ENCODE measurements at places on chromosomes 7 and 10. TPM values are rescaled to one million over a fixed set of nuclear protein-coding genes. Genes with fewer than 3 reads are reported as not detected.

ACTR3C gene
- 4.5 TPM for total RNA-seq

CLCN1 gene
- total RNA-seq, result not detected

CAMK2B gene
- total RNA-seq, result 0.13 TPM

ADRA2A gene
- total RNA-seq, result not detected

RPP38 gene
- total RNA-seq, result 20.9 TPM

MRPS16 gene
- total RNA-seq, result 164 TPM

ZNF248 gene
- total RNA-seq, result 8.7 TPM

DNA sequence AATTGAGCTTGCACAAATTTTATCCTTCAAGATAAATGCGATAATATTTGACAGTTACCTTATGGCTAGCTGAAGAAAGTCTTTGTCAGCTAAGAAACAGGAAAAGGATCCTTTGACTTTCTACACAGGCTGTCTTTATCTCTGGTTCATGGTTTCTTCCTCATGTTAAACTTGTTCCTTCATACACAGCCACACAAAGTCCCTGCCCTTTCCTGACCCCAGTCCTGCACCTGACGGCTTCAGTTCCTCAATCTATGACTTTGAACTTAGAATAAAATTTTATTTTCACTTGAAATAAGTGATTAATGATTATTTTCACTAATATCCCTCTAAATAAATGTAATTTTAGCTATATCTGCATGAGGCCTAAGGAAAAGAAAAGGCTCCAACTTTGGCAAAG lies 77.8 kb upstream of the PRSS1 start:
- H3K4me3 ChIP-seq, result no peak overlapping the region
- no peaks in the 10 kb centered on the region for H3K4me1 ChIP-seq
- H3K27ac ChIP-seq, result no peak overlapping the region
- H3K36me3 ChIP-seq, result no peaks in the 10 kb centered on the region

GRCh38 chr10:5805711-5806110 lies 7.5 kb downstream of the GDI2 start:
- H3K27ac ChIP-seq, result no peak overlapping the region
- H3K27me3 ChIP-seq, result no peaks in the 10 kb centered on the region

DNA sequence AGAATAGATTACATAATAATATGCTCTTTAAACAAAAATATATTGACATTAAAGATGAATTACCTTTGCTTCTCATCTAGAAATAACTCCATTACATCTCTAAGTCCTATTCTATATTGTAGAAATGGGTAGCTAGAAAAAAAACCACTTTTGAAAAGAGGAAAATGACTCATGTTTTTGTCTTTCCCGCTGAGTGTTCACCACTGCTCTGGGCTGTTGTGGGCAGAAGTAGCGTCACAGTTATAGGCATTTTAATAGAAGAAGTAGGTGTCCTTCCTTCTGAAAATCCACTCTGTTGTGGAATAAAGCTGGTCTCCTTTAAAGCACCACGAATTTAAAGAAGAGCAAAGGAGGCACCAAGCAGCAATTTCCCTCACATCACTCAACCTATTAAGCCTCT lies 117.6 kb upstream of the NFE2L3 start:
- peaks cover 8% of the 10 kb centered on the region for H3K4me1 ChIP-seq
- no peak overlapping the region for H3K27ac ChIP-seq
- no peaks in the 10 kb centered on the region for H3K36me3 ChIP-seq
- no peak overlapping the region for H3K4me3 ChIP-seq

DNA sequence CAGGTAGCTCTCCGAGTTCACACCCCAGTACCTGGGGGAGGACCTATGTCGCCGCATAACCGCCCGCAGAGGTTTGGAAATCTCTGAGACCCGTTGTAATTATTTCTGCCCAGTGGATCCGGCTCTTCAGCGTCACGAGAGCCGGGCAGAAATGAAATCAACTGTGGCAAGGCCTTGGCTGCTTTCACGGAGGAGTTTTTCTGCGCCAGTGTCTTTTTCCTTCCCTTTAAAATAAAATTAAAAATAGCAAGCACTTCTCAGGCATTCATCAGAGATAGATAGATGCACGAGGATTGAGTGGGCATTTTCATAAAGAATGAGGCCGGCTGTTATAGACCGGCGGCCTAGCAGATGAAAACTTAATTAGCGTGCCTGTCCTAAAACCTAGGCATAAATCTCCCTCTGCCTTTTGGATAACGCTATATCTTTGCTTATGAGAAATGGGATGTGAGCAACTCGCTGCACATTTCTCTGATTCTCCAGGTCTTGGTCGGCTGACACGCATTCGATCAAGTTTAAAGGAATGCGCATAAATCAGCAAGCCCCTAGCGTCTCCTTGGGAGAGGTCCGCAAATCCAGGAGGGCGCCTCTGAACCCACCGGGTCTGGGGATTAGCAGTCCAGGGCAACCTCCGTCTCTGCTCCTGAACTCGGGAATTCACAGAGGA lies 6.4 kb downstream of the HOXA13 start:
- H3K36me3 ChIP-seq, result no peaks in the 10 kb centered on the region
- no peak overlapping the region for H3K4me3 ChIP-seq
- H3K27ac ChIP-seq, result no peak overlapping the region
- H3K27me3 ChIP-seq, result peaks cover 99% of the 10 kb centered on the region
- H3K4me1 ChIP-seq, result no peaks in the 10 kb centered on the region

- H3K36me3 ChIP-seq, result no peaks in the 10 kb centered on the region
- H3K27me3 ChIP-seq, result no peaks in the 10 kb centered on the region
- H3K4me3 ChIP-seq, result no peak overlapping the region
- H3K27ac ChIP-seq, result no peak overlapping the region
These were observed 211.4 kb downstream of the MDFIC start for GRCh38 chr7:115133248-115133647.

- peaks cover 17% of the 10 kb centered on the region for H3K4me1 ChIP-seq
- H3K27me3 ChIP-seq, result no peaks in the 10 kb centered on the region
- H3K4me3 ChIP-seq, result no peak overlapping the region
- DNase-seq, result peak; percentile 78
- H3K27ac ChIP-seq, result no peak overlapping the region
These were observed 376.9 kb upstream of the LRGUK start for GRCh38 chr7:133750287-133750686.

DNA sequence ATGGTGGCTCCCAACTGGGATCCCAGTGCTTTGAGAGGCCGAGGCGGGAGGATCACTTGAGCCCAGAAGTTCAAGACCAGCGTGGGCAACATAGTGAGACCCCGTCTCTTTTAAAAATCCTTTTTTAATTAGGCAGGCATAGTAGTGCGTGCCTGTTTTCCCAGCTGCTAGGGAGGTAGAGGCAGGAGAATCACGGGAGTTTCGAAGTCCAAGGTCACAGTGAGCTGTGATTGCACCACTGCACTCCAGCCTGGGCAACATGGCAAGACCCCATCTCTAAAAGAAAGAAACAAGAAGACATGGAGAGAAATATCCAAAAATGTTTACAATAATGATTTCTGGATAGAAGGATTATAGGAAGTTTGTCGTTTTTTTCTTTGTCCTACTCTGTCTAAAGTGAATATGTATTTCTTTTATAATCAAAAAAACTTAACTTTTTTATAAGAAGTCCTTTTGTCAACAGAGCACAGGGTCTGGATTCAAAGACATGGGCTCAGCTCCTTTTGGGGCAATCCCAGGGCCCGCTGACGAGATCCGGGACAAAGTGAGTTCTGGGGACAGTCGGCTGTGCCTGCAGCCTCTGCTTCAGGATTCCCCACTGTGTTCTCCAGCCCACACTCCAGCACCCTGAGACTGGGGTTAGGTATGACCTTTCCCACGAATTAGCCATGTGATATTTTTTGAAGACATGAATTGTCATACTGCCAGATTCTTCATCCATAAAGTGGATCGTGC lies 45.6 kb downstream of the PDGFA start:
- H3K36me3 ChIP-seq, result no peaks in the 10 kb centered on the region
- DNase-seq, result no peak
- no peak overlapping the region for H3K27ac ChIP-seq
- peaks cover 20% of the 10 kb centered on the region for H3K4me1 ChIP-seq
- no peak overlapping the region for H3K4me3 ChIP-seq

- no peaks in the 10 kb centered on the region for H3K27me3 ChIP-seq
- no peak overlapping the region for H3K27ac ChIP-seq
- H3K4me3 ChIP-seq, result no peak overlapping the region
- DNase-seq, result no peak
These were observed 102.1 kb upstream of the KCND2 start for GRCh38 chr7:120170834-120171233.

DNA sequence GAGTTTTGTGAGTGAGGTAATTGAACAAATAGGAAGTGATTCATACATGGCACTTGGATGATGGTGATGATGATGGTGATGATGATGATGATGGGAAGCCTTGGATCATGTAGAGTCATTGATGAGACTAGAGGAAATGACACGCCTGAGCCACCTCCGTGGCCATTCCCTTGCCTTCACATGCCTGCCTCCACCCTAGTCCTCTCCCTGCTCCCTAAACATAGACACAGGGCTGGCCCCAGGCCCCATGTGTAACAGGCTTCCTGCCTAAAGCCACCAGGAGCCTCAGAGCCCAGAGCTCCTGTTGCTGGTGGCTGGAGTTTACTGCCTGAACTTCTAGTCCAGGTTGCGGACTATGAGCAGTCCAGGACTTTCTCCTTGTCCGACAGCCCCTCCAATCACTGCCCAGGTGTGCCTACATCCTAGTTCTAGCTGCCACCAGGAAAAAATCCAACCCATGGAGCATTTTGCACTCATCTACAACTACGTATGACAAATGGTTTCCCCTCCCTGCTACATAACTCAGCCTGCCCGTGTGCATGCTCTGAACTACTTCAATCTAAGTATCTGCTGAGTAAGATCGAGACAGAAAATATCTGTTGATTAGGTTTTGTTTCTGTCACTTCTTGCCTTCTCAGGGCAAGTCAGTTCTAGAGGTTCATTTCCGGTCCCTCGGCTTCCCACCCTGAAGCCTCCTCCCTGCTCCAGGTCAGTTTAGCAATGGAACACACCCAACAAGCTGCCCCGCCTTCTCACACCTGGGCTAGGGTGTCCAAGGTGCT lies 35.5 kb upstream of the KDM7A start:
- no peak overlapping the region for H3K27ac ChIP-seq
- no peaks in the 10 kb centered on the region for H3K27me3 ChIP-seq
- no peak for DNase-seq
- no peaks in the 10 kb centered on the region for H3K4me1 ChIP-seq

GRCh38 chr10:7136016-7136415 lies 274.8 kb downstream of the SFMBT2 start:
- H3K27ac ChIP-seq, result no peak overlapping the region
- H3K4me3 ChIP-seq, result no peak overlapping the region
- H3K27me3 ChIP-seq, result peaks cover 51% of the 10 kb centered on the region
- DNase-seq, result no peak
- H3K4me1 ChIP-seq, result no peaks in the 10 kb centered on the region

DNA sequence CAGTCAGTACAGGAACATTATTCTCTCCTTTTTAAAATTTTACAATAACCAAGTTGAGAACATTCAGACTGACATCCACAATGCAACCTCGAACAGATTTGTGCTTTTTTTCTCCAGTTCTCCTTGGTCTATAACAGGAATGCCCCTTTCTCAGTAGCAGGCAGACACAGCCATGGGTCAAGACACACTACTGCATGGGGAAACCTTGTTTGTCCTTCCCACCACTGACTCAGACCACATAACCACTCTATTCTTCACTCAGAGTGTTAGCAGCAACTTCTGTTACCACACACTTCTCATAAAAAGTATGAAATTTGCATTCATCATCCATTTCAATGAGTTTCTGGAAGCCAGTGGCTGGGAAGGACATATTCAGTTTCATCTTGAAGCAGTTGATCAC lies 421.7 kb downstream of the ADRA2A start:
- no peaks in the 10 kb centered on the region for H3K36me3 ChIP-seq
- no peak overlapping the region for H3K4me3 ChIP-seq

DNA sequence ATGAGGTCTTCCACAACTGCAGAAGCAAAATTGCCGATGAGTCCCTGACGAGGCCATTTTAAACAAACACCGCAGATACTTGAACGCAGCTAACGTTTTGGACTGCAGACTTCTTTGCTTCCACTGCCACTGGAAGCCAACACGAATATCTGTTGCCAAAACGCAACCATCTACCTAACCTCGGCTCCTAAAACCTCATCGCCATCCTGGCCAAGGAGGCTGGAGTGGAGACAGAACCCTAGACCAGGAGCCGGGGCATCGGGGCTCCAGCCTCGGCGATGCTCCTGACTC lies 493 bp downstream of the WDR91 start:
- DNase-seq, result peak; percentile 26
- H3K4me3 ChIP-seq, result peak overlapping the region; percentile 96
- H3K4me1 ChIP-seq, result no peaks in the 10 kb centered on the region

DNA sequence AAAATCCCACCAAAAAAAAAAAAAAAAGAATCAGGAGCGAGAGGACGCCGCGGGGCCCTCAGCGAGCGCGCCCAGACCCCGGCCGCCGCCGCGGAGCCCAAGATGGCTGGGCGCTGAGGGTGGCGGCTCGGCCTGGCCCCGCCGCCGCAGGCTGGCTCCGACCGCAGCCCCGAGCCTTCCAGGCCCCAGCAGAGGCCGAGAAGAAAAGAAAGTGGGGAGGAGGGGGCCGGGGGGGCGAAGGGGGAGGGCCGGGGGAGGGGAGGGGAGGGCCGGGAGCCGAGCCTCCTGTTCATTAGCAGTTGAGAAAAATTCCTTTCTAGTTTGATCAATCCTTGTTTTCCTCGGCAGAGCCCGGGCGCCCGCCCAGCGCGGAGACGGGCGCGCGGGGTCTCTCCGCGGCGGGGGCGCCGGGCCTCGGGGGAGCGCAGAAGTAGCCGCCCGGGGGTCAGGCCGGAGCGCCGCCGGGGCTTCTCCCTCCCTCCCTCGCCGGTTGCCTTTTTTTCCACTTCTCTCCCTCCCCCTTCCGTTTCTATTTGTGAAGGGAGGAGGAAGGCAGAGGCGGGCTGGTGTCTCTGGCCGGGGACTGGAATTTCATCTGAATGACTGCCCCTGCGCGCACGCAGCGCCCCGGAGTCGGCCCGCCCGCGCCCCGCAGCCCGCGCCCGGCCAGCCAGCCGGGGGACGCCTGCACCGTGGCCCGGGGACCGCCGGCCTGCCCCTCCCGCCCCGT lies 778 bp upstream of the TRIM8 start:
- H3K27ac ChIP-seq, result peak overlapping the region; percentile 88
- peaks cover 14% of the 10 kb centered on the region for H3K4me1 ChIP-seq
- DNase-seq, result peak; percentile 80
- no peaks in the 10 kb centered on the region for H3K36me3 ChIP-seq
- H3K4me3 ChIP-seq, result peak overlapping the region; percentile 96
- H3K27me3 ChIP-seq, result no peaks in the 10 kb centered on the region

All from A673 (cell line).